ENCODE measurements at places on chromosomes 5 and 9. TPM values are rescaled to one million over a fixed set of nuclear protein-coding genes. Genes with fewer than 3 reads are reported as not detected.

GRCh38 chr5:141431286-141431685 is 979 bp downstream of the PCDHGA12 start:
- DNase-seq = no peak

KIF4B gene
- total RNA-seq = not detected

GRCh38 chr5:32526810-32527209 is 58.5 kb upstream of the SUB1 start:
- DNase-seq = no peak

- no peak for DNase-seq
These were observed 49.7 kb upstream of the PLEKHG4B start for GRCh38 chr5:42250-42649.

DNA sequence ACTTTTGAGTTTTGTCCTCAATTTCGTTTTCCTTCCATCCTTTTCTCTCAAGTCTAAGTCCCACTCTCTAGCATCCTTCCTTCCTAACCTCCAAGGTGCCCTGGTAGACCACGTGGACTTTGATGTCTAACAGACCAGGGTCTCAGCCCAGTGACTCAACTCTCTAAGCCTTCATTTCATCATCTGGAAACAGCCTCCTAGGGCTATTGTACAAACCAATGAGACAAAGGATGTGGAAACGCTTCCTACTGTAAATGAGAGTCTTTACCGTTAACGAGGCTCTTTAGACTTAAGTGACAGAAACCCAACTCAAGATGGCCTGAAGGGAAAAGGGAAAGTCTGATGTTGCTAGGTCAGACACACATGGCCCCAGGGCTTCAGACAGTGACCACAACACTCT is 49.2 kb upstream of the CPLX2 start:
- no peak for DNase-seq

- DNase-seq = no peak
These were observed 90.7 kb downstream of the STK10 start for GRCh38 chr5:172097356-172097755.

ACTBL2 gene
- total RNA-seq = not detected

CTXN3 gene
- total RNA-seq = not detected

GRCh38 chr5:6379246-6379645 is 899 bp upstream of the MED10 start:
- DNase-seq = no peak

LCN10 gene
- total RNA-seq = 40.6 TPM

GRCh38 chr9:100472788-100473275 is at the start of gene TMEFF1:
Gene TMEFF1, plus strand, starts transcription at chr9:100473149. Its CDS starts 396 bp downstream, at chr9:100473545.
- no peak for DNase-seq

DNA sequence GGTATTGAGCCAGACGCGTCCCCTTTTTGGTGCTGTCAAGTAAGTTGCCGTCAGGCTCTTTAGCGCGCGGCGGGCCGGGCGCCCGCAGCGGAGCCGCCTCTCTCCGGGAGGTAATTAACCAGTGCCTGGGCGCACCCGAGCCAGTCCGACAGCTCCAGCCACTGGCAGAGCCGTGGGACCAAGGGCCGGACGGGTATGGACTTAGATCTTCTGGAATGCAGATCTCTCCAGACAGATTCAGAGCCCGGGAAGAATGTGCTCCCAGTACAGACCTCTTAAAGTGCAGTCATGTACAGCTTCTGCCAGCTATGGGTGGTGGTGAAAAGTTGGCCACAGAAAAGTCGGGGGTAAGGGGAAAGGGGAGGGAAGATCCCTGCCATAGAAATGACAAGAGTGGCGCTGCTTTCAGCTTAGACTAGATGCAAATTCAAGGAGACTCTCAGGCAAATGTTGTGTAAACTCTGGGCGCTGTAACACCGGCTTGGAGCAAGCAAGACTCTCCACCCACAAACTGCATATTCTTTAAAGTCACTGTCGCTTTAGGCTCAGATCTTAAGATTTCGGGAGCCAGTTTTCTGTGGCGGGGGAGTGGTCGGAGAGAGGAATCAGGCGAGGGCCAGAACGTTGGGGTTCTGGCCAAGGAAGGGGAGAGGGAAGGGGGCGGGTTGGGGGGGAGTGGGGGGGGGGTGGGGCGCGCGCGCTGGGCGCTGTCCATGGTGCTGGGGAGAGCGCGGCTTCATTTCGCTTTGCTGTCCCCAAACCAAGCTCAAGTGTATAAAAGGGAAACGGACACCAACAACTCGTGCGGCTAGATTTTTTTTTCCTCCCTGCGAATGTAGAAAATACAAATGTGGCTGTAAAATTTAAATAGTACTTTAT is 29.2 kb downstream of the NR2F1 start:
- DNase-seq = no peak

DNA sequence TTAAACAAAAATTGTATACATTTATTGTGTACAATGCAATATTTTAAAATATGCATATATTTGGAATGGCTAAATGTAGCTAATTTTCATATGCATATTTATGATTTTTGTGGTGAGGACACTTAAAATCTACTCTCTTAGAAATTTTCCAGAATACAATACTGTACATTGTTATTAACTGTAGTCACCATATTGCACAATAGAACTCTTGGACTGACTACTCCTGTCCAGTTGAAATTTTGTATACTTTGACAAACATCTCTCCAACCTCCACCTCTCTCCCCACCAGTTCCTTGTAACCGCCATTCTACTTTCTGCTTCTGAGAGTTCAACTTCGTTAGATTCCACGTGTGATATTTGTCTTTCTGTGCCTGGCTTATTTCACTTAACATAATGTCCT is 49.2 kb upstream of the TAF11L2 start:
- no peak for DNase-seq

LURAP1L gene
- total RNA-seq = 6.6 TPM

LTC4S gene
- 13.7 TPM for total RNA-seq

ADGRD2 gene
- 0.29 TPM for total RNA-seq

Measured in ureter (tissue), 1 donor.